GDM1 (cell line): ENCODE measurements at places on chromosomes 2 and 18.

GRCh38 chr2:173355132-173355865, 627 bp downstream of the CDCA7 start:
- DNase-seq = peak; percentile 43

DNA sequence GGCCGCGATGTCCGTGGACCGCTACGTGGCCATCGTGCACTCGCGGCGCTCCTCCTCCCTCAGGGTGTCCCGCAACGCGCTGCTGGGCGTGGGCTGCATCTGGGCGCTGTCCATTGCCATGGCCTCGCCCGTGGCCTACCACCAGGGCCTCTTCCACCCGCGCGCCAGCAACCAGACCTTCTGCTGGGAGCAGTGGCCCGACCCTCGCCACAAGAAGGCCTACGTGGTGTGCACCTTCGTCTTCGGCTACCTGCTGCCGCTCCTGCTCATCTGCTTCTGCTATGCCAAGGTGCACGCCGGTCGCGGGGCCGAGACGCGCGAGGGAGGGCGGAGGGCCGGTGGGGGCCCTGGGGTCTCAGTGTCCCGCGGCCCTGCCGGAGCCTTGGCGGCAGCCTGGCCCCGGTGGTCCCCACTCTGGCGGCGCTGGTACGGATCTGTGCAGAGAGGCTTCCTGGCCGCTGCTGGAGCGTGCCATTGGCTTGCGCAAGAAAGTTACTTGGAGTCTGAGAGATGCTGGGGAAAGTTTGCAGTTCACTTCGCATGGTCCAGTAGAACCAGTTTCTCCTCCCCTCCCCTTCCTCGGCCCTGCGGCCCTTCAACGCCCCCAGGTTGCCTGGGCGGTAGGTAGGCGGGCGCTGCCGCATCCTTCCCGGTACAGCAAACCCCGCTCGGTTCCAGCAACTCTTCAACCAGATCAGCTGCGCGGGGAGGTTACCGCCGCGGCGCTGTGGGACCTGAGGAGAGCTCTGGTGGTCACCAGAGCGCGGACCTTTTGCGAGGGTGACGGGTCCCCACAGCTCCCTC, 1.5 kb downstream of the GALR1 start:
- DNase-seq = no peak

GRCh38 chr18:78753240-78753639, 226.4 kb upstream of the SALL3 start:
- no peak for DNase-seq

- no peak for DNase-seq
These were observed 499.2 kb upstream of the FAM98A start for GRCh38 chr2:34098256-34098655.

DNA sequence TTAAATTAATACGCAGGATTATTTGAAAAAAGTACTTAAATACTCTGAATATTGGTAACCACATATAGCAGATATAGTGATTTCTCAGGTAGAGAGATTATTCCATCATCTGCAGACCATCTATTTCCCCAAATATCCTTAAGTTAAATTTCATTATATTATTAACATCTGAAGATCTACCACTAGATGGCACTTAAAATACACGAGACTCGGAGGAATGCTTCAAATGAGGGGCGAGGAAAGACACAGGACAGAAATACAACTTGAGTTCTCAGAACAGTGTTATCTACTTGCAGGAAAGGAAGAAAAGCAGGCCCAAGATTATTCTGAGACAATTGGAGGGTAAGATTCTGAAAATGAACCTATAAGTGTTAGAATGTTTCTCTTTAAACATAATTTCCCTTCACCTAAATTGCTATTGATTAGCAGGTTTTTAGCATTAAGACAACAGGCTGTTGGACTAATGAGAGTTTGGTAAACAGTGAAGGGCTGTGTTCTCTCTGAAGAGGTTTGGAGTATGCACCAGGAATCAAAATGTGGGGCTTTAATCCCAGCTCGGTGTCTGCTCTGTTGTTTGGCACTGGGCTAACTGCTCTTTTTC, 76.9 kb upstream of the GCFC2 start:
- DNase-seq = no peak

DNA sequence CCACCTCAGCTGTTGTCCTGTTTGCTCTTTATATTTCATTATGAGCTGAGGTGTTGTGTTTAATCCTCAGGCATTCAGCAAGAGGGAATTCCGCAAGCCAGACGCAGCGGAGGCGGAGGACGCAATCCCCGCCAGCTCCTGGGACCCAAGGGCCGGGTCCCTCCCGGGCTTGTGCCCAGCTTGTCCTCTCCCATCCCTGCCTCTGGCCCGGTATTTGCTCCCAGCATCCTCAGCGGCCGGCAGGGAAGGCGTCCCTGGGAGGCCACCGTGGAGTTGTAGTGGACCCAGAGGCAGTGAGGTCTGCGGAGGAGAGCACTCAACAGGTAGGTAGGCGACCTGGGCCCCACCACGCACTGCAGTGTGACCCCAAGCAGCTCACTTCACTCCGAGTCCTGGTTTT, 42.5 kb upstream of the FOSL2 start:
- no peak for DNase-seq

GRCh38 chr18:250685-251084, 17.2 kb downstream of the THOC1 start:
- no peak for DNase-seq

DNA sequence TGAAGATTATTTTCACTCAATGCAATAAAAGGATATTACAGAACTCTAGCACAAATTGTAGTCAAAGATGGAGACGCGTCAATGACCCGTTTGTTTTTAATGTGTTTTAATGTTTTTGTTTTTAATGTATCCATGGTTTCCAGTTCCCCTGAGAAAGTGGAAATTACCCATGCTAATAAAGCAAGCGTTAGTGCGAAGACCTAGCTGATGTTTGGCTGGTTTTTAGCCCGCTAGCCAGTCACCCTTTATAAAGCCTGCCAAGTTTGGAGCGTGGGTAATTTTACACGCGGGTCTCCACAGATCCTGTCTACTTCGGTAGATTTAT, 430 bp upstream of the CHMP1B start:
- DNase-seq = no peak

GRCh38 chr2:88639865-88640264, 12.6 kb upstream of the EIF2AK3 start:
- DNase-seq = no peak

- DNase-seq = no peak
These were observed 461.4 kb downstream of the TGIF1 start for GRCh38 chr18:3911413-3911812.

GRCh38 chr2:1477196-1478040, 64.2 kb downstream of the TPO start:
- no peak for DNase-seq

- no peak for DNase-seq
These were observed 138.9 kb upstream of the NABP1 start for GRCh38 chr2:191539068-191539467.

- DNase-seq = peak; percentile 54
These were observed 44.7 kb downstream of the POMC start for GRCh38 chr2:25123682-25124081.

GRCh38 chr2:236555481-236555880, 14.1 kb upstream of the ACKR3 start:
- DNase-seq = no peak

DNA sequence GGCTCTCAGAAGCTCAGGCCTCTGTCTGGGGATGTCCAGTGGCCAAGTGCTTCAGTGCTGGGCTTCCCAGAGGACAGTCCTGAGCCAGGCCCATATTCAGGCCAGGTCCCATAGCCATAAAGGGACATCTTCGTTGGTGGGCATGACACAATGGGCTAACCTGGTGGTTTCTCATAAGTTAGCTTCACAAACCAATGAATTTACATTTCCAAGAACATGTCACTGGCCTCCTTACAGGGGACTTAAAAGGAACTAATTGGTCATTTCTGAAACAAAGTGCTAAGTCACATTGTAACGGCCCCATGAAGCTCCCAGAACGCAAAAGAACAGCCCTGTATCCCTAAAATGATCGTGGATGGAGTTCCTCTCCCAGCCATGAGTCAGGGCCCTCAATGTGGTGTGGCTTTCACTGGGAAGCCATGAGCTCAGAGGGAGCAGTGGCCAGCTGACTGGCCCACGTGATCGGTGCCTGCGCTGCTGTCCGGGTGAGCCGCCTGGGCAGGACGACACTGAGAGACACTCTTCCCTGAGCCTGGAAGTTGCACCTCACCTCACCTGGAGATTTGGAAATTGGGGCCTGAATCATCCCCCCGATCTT, 163.7 kb upstream of the APCDD1 start:
- no peak for DNase-seq

DNA sequence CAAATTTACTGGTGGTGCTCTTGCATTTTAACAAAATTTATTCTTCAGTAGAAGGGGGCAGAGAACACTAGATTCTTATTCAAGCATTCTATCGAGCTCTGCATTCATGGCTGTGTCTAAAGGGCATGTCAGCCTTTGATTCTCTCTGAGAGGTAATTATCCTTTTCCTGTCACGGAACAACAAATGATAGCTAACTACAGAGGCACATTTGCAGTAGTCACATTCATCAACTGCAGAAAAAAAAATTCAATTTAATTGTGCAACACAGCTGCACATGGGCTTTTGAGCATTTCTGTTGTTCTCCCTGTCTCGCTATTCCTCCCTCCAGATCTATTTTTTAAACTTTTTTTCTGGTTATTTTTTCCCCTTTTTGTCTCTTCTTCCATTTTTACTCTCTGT, 13.0 kb upstream of the DLX1 start:
- no peak for DNase-seq

DNA sequence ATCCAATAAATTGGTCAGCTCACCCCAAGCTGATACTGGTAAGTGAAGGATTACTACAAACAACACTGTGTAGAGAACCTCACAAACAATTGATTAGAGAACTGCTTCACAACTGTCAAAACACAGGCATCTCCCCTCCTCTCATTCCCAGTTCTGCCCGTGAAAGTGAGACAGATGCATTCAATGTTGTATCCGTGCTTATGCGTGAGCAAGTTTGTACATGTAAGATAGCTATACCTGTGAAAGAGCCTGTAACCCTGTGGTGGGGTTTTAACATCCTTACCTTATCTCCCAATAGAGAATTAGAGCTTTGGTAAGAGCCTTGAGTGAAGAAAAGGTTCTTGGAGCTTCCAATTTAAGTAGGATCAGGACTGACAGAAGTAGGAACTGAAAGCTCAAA, 9.1 kb downstream of the MARCHF4 start:
- no peak for DNase-seq

DNA sequence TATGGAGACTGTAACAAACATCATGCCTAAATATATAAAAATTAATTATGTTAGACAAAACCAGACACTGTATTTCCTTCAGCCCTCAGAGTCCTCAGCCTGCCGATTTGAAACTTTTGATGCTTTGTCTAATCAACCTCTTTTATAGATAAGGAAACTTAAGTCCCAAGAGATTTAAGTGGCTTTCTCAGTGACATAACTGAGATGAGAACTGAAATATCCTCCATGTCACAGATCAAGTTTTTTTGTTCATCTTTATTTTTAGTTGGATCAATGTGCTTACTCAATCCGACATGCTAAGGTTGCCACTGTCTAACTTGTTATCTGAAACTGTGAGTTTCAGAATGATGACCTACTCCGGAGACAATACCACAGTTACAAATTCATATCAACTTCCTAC, 72.3 kb downstream of the BARD1 start:
- no peak for DNase-seq

DNA sequence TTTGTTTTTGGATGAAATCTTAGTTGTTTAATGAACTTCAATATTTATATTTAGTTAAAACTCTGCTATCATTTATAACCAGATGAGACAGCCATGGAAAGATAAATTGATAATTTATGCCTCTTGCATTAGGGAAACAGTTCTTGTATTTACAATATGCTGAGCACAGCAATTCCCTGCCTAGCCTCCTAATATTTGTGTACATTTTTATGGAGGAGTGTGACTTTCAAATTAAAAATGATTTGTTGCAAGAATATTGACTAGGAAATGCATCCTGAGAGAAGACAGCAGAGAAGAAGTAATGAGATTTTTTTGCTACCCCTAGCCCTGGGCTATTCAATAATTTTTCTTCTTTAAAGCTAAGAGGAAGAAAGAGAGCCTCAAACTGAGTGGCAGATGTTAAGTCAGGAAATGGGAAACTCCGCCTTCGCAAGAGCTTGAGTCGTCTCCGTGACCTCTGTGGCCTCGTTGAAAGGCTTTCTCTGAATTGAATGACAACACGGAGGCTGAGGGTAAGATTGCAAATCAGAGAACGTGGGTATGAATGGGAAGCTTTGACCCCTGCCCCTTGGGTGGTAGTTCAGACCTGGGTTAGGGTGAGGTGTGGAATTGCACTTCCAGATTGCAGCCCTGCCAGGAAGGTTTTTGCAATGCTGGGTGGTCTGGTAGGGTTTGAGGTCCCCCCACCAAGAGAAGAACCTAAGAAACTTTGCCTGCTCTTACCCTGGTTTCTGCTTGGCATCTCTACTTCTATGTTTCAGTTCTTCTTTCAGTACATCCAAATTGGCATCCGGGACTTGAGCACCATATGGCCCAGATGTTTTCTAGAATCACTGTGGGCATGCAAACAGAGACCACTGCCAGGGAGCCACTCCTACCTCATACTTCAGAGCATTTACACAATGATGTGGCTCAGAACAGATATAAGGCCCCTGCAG, 210.3 kb upstream of the RBMS1 start:
- peak; percentile 64 for DNase-seq

GRCh38 chr2:64525317-64525613, 1.1 kb downstream of the AFTPH start:
- no peak for DNase-seq

- no peak for DNase-seq
These were observed 161.3 kb upstream of the HNRNPA3 start for GRCh38 chr2:177051278-177051677.

DNA sequence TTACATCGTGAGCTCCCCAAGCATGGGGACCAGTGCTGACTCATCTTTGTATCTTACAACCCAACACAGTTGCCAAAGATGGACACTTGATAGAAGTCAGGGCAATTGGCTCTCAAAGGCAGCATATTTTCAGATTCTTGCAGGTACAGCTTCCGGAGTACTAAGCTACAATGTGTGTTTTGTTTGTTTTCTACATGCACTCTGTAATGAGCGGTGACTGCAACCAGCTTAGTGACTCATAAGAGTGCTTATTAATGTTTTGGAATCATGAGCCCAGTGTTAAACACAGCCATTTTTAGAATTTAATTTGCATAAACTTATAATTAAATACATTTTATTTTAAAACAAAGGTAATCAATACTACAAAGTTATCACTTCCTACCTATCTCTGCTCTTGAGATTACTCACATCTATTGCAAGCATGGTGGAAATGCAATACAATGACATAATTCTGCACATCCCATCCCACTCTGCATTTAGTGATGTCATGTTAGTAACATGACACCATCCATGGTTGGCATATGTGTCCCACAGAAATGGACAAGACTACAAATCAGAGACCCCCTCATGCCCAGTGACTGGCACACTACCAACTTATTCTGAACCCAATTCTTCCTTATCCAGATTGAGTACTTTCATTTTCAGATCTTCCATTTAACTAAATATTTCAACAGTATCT, 399.8 kb upstream of the ST6GAL2 start:
- no peak for DNase-seq

- no peak for DNase-seq
These were observed 135.6 kb downstream of the RBMS1 start for GRCh38 chr2:160358046-160358445.

DNA sequence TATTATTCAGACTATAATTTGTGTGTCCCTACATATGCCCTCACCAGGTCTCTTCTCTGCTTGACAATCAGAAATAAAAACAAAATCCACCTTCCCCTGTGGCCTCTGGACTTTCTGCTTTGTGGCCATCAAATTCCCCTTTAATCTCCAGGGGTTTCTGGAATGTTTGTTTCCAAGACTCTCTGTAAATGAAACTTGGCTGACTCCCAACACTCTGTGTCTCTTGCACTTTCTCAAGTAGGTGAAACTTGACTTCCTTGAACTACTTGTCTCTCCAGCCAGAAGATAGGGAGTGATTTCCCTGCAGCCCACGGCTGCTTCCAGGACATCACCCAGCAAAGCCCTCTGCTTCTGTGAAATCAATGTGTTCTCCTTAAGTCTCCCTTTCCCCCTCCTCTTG, 54.1 kb upstream of the AQP4 start:
- DNase-seq = no peak
